ENCODE measurements at places on chromosomes 16 and 17.
A peak's percentile ranks its signal among the peaks of the same experiment; 100 is the strongest.

GRCh38 chr17:34670618-34671017 is 91.2 kb downstream of the TMEM132E start:
- DNase-seq: no peak

- no peak for DNase-seq
Measured at GRCh38 chr16:89096768-89097391, 3.2 kb downstream of the ACSF3 start.

GRCh38 chr16:46836534-46837530 is 5.9 kb upstream of the C16orf87 start:
- DNase-seq: no peak

- DNase-seq: no peak
Measured at GRCh38 chr16:54564841-54565240, 278.3 kb upstream of the IRX3 start.

- DNase-seq: no peak
Measured at GRCh38 chr16:74950511-74950910, 34.4 kb downstream of the WDR59 start.

DNA sequence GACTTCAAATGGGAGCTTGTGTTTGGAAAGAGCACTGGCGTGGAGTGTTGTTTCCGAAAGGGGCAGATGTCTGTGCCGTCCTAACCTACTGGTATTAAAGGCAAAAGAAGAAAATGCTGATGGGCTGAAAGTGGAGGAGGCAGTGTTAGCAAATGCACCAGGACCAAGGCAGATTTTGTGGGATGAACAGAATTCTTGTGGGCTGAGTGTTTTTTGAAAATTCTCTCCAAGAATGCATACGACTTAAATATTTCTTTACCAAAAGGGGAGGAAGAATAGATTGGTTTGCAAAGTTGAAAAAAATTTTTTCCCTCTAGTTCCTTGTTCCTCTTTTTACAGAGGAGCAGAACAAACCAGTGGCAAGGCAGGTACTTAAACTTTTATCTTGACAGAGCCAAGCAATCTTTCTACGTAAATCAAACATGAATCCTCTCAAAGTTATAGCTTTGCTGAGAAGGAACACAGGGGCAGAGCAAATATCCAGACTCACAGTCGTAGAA is 16.8 kb downstream of the MARCHF10 start:
- DNase-seq: no peak

- DNase-seq: no peak
Measured at GRCh38 chr17:63768433-63768832, 5.0 kb downstream of the CCDC47 start.

GRCh38 chr17:15894258-15894657 is 50.7 kb upstream of the ADORA2B start:
- DNase-seq: no peak

- DNase-seq: peak; percentile 70
Measured at GRCh38 chr16:30921748-30922419, 1.5 kb upstream of the FBXL19 start.

- no peak for DNase-seq
Measured at GRCh38 chr16:24062270-24062817, 193.8 kb upstream of the CACNG3 start.

- no peak for DNase-seq
Measured at GRCh38 chr16:89279666-89280481, 62.4 kb downstream of the ZNF778 start.

DNA sequence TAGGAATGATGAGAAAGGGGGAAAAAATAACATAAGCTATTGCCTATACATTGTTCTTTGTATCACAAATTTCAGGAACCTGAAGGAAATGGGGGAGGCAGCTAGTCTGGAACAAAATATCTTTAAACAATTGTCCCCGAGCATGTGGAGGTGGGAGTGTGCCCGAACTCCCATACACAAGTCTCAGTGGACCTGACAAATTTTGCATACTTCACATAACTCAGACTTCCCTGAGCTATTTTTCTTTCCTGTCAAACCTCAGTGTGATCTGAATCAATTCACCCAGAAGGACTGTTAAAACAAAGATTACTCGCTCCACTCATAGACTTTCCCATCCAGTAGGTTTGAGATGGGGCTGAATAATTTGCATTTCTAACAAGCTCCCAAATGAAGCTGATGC is 1.6 kb upstream of the XPO6 start:
- DNase-seq: no peak

DNA sequence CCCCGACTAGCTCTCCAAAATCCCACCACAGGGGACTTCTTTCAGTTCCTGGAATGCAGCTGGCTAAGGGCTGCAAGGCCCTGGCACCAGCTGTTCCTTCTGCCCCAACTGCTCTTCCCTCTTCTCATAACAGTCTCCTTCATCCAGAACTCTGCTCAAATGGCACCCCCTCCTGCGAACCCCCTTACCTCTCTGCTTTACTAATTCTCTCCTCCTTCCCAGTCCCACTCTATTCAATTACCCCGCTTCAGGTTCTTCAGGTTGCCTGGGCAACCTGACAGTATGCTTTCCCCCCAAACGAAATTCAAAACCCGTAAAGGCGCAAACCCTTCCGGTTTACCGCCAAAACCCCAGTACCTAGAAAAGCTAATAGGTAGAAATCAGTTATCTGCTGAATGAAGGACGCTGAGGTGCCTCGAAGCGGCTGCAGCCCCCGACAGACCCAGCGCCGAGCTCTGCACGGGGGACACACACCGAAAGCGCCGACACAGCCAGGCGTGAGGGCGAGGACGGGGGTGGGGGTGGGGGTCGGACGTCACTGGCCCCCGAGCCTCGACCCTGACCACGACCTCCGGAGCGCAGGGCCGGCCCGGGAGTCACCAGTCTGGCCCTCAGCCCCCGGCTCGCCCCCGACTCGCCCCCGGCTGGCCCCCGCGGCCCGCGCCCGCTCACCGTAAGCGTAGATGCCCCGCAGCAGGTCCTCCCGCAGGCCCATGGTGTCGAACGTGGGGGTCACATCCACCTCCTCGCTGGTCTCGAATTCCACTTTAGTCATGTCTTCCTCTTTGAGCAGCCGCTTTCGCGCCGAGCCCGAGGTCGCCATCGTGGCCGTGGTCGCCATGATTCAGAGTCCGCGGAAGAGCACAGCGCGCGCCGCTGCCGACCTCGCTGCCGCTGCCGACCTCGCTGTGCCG is 550 bp downstream of the EIF4A3 start:
- peak; percentile 43 for DNase-seq

DNA sequence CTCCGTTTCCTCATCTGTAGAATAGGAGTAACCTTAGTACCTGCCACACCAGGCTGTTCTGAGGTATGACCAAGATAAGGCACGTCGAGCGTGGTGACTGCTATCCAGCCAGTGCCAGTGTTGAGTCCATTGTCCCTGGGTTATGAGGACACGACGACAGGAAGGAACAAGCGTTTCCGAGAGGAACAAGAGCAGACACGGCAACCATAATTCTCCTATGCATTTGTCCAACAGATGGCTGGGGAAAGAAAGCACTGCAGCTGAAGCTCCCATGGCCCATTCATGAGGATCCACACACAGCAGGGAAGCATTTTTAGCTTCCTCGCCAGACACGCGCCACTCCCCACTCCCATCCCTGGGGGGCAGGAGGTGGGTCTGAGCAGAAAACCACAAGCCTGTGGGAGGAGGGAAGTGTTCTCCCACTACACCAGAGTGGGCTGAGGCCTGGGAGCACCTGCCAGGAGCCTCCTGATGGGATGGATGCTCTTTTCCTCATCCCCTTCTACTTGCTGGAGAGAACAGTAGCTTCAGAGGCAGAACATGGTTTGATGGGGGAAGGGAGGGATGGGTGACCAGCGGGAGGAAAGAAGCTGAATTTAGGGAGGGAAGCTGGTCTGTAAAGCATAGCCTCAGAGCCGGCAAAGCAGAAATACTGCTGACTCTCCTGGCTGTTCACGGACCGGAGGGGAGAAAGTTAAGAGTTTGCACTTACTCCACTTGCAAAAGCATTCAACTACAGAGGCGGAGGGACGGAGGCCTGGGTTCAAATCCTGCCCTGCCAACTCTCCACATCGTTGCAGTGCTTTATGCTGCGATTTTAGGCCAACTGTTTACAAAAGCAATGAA is 2.7 kb downstream of the COTL1 start:
- no peak for DNase-seq

DNA sequence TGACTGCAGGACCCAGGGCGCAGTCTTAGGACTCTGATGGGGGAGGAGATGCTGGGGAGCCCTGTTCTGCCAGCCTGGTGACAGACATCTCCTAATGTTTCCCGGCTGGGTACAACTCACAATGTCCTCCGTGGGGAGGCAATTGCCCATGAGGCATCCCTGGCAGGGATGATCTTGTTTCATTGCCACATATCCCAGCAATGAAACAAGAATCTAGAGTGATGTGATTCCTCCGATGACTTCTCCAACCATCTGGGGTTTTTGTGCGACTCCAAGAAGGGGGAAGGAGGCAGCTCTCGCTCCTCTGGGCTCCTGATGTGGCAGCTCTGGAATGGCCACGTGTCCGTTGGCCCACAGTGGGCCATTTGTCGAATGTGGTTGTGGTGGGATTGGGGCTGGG is 255.8 kb downstream of the SEC14L1 start:
- no peak for DNase-seq

DNA sequence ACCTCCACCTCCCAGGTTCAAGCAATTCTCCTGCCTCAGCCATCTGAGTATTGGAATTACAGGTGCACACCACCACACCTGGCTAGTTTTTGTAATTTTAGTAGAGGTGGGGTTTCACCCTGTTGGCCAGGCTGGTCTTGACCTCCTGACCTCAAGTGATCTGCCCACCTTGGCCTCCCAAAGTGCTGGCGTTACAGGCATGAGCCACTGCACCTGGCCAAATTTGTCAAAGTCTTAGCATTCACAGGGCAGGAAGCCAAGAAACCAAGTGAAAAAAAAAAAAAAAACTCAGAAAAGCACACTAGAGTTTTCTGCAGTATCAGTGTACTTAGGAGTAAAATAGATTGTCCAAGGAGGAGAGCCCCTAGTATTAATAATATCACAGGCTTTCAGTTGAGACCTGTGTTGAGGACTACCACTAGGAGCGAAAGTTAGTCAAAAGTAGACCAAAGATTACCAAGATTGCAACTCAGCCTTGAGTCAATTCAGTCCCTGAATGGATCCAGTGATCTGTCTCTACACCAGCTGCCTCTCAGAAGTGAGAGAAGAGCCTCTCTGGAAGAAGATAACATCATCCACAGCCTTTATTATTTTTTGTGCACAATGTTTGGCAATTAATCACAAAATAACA is 159.7 kb downstream of the CEP112 start:
- no peak for DNase-seq

- DNase-seq: no peak
Measured at GRCh38 chr17:2175294-2175628, 120.4 kb downstream of the HIC1 start.

DNA sequence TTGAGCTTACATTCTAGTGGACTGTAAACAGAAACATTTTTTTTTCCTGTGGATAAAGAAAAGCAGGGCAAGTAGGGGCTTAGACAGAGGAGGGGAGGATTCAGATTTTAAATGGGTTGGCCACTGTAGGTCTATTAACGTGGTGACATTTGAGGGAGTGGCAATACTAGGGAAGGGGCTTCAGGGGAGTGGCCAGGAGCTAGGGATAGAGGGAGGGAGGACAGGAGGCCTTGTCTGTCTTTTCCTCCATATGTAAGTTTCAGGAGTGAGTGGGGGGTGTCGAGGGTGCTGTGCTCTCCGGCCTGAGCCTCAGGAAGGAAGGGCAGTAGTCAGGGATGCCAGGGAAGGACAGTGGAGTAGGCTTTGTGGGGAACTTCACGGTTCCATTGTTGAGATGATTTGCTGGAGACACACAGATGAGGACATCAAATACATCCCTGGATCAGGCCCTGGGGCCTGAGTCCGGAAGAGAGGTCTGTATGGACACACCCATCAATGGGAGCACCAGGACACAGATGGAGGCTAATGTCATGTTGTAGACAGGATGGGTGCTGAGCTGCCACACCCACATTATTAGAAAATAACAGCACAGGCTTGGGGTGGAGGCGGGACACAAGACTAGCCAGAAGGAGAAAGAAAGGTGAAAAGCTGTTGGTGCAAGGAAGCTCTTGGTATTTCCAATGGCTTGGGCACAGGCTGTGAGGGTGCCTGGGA is 6.5 kb upstream of the HBM start:
- no peak for DNase-seq

DNA sequence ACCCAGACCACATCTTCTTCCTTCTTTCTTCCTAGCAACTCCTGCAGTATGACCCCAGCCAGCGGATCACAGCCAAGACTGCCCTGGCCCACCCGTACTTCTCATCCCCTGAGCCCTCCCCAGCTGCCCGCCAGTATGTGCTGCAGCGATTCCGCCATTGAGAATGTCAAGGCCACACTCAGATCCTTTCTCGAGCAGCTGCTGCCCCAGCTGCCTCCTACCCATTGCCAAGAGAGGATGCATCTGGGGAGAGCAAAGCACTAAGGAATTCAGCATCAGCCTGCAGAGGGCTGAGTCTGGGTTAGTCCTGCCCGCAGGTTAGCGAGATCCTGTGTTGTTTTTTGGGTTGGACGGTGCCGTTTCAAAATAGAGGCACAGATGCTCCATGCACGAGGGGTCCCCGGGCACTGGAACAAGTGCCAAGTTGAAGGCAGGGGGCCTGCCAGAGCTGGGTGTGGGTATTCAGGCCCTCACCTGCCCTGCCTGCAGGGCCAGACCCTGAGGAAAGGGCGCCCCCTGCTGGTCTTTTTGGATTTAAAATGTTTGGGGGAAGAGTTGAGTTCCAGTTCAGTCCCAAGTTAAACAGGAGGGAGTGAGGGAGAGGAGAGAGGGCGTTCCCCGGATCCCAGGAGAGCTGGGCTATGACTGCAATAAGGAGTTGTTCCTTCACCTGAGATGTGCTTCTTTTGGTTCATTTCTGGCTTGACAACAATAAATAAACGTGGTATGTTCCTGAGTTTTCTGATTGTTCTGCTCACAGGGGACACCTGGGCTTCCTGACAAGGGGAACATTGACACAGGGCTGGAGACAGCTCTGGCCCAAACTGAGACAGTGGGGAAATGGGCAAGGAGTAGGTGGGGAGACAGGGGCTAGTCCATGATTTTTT is 4.9 kb downstream of the CDK3 start:
- DNase-seq: peak; percentile 73

- peak; percentile 51 for DNase-seq
Measured at GRCh38 chr17:19928299-19928698, 49.3 kb downstream of the AKAP10 start.

DNA sequence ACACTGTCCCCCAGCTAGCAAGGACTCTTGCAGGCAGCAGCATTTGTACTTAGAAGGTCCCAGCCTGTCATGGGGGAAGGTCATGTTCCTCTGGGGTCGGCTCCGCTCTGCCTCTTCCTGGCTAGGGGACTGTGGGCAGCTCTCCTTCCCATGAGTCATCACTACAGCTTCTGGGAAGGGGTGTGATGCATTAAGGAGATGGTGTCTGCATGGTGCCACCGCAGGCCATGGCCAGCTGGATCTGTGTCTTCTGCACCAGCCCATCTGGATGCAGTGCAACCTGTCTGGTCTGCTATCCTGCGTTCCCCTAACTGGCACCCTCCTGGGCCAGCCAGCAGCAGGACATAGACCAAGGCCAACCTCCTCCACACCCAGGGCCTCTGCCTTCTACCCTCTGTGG is 6.3 kb downstream of the STARD3 start:
- DNase-seq: no peak

GRCh38 chr17:70478902-70479301 is 309.6 kb downstream of the KCNJ2 start:
- DNase-seq: no peak
